ENCODE measurements at places on chromosomes 2 and 18. TPM values are rescaled to one million over a fixed set of nuclear protein-coding genes. Genes with fewer than 3 reads are reported as not detected.

Gene SFT2D3
- 13.1 TPM for total RNA-seq

Gene C2orf78
- not detected for total RNA-seq

Gene ZSCAN30
- total RNA-seq, result 15.2 TPM

Gene IL1RL2
- 10.6 TPM for total RNA-seq

Gene EGR4
- total RNA-seq, result not detected

Gene SKA1
- total RNA-seq, result 4.8 TPM

Gene PARD6G
- 1.3 TPM for total RNA-seq

Gene SFTPB
- total RNA-seq, result not detected

Gene PSMA8
- not detected for total RNA-seq

Gene GDF7
- under 0.01 TPM for total RNA-seq

Gene DIPK1C
- total RNA-seq, result not detected

Gene ADAM23
- under 0.01 TPM for total RNA-seq

Gene RGPD8
- total RNA-seq, result 8.2 TPM

Gene PAX8
- 1.6 TPM for total RNA-seq

Gene HOXD3
- not detected for total RNA-seq

Gene ASB18
- total RNA-seq, result not detected

Gene SP140
- total RNA-seq, result not detected

Gene IL36RN
- 8.6 TPM for total RNA-seq

Gene PFN4
- 2.4 TPM for total RNA-seq

Gene TUBA4B
- not detected for total RNA-seq

Gene SLC25A12
- total RNA-seq, result 8.2 TPM

Gene COL3A1
- total RNA-seq, result 6,874 TPM

Gene UGT1A8
- not detected for total RNA-seq

Gene TEKT4
- total RNA-seq, result not detected

Gene MREG
- total RNA-seq, result 8.1 TPM

Gene GRB14
- 2.8 TPM for total RNA-seq

Gene ITSN2
- total RNA-seq, result 21.8 TPM

Gene ZNF514
- total RNA-seq, result 19.2 TPM

Gene CD207
- total RNA-seq, result not detected

Gene RAB17
- under 0.01 TPM for total RNA-seq
